A172 (cell line): ENCODE measurements at places on chromosomes 2 and 18.
A peak's percentile ranks its signal among the peaks of the same experiment; 100 is the strongest.

DNA sequence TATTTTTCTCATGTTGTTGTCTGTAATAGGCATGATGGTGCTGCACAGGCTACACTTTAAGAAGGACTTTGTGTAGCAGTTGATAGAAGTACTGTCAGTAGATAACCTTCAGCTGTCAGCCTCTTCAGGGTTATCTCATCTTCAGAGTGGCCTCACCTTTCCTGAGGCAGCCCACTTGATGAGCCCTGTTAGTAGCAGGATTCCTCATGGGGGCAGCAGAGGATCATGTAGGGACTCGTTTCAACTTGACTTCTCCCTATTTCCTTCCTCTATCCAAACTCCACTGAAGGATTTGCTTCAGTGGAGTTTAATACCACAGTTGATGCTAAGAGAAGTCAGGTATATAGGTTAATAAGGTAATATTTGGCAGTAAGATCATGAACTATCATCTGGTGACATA lies 530.3 kb upstream of the FSIP2 start:
- peak; percentile 48 for DNase-seq

GRCh38 chr2:195438692-195439091 lies 218.3 kb upstream of the SLC39A10 start:
- DNase-seq: no peak

DNA sequence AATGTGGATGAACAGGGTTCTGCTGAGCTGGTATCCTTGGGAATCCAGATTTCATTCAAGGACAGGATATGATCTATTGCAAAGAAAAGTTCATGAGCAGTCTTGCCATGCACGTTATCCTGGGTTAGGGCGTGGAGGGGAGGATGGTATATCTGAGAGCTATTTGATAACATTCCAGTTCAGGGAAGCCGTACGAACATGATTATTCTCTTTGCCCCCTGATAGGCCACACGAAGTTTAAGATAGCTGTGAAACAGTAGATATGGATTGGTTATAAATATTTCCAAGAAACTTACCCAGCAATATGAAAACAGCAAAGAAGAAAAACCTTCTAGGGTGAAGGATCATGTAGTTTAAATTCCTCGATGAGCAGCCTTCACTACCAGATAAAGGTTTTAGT lies 171.9 kb downstream of the LTBP1 start:
- DNase-seq: no peak

- no peak for DNase-seq
These were observed 1572.8 kb upstream of the PIK3C3 start for GRCh38 chr18:40382197-40382596.

GRCh38 chr2:40374543-40375240 lies 77.2 kb downstream of the SLC8A1 start:
- DNase-seq: no peak
